ENCODE measurements at places on chromosomes 13 and 19.

GRCh38 chr13:101875717-101876393 lies 423.4 kb downstream of the ITGBL1 start:
- no peak for DNase-seq

- peak; percentile 20 for DNase-seq
Measured at GRCh38 chr13:30739761-30740642, 4.7 kb downstream of the ALOX5AP start.

DNA sequence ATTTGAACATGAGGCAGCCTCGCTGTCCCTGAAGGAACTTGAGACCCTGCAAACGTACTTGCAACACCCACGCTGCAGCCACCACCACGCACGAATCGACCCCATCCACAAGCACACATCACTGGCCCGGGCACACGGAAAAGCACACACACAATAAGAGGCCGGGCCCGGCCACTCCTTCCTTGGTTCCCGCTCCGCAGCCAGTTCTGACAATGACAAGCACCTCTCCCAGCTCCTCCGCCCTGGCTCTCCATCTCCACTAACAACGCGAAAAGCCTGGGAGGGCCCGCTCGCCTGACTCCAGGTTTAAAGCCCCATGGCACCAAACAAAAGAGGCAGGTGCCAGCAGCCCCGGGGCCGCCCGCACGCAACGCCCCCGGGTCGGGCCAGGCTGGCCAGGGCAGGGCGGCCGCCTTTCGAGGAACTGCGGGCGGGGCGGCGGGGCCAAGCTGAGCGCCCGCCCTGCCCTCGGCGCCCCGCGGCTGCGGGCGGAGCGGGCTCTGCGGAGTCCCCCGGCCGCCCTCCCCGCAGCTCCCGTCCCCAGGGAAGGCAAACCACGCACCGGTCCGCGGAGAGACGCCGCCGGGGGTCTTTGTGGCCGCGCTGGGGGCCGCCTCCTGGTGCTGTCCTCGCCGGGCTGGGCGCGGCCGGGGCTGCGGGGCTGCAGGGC lies 495 bp downstream of the DCLK1 start:
- no peak for DNase-seq

DNA sequence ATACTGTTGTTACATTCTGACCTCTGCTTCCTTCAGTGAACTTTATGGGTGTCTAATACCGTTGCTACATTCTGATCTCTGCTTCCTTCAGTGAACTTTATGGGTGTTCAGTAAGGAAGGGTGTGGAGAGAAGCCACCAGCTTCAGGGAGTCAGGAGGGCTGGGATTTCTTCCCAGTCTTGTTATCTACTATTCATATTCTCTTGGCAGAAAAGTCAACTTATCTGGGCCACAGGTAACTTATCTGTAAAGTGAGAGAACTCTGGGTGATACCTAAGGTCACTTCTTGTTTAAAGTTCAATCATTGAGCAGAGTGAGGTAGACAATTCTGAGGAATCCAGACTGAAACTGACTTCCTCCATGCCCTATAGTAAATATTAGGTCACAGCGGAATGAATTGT lies 71.2 kb upstream of the STK24 start:
- DNase-seq = no peak

DNA sequence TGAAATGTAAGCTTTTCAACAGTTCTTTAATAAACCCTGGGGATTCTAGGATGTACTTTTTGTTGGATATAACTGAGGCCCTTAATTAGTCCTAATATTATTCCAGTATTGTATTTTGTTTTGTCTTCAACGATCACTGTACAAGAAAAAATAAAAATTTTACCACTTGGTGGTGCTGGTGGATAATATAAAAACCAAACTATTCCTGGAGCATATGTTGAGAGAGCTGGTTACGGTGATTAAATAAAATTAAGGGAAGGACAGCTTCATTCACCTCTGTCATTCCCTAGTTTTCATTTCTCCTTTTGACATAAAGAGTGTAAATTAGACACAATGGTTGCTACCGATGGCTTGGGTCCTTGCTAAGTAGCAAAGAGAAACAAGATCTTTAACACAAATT lies 598.6 kb upstream of the PCDH20 start:
- no peak for DNase-seq

DNA sequence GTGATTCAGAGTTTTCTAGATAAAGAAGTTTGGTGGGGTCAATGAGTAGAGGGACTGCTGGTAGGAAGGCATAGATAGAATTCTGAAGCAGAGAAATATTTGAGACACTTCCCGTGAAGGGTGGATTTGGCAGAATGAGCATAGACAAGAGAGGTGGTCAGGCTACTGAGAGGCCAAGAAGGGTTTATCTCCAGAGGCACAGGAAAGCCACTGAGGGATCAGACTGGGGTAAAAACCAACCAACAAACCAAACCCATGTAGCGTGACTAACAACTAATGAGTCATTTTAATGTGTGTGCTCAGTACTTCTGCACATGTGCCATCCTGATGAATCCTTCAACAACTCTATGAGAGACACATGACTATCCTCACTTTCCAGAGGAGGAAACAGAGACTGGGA lies 60.0 kb upstream of the SERP2 start:
- DNase-seq = no peak

- DNase-seq = no peak
Measured at GRCh38 chr13:66530158-66530557, 700.0 kb downstream of the PCDH9 start.

- DNase-seq = no peak
Measured at GRCh38 chr13:106143930-106144709, 391.3 kb downstream of the EFNB2 start.

DNA sequence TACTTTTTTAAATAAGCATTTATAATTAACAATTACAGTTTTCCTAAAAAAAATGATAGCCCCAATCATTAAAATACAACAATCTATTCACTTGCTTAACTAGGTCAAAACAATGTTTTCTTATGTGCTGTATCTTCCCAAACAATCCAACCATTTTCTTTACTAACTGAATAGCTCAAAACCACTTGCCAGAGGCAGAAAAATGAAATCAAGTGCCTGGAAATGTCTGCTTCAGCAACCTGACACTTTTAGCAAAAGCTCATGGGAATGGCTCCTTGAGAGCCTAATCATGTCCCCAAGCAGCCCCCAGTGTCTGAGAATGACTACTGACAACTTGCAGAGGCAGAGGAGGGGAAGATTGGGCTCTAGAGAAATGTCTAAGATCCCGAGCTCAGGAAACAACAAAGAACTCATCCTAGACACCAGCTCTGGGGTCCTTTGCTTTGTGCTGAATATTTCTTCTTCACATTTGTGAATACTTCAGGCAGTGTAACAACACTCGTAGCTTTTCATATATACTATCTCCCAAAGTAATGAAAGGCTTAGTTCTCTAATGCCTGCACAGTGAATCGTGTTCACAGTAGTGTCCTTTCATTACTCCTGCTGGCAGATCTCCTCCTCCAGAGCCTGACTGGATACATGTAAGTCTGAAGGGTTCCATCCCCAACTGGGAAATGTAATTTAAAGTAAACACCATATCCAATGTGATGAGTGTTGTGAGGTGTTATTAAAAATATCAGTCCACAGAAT lies 280.0 kb downstream of the LHFPL6 start:
- no peak for DNase-seq

Measured in activated T-helper 1 cell treated with anti-CD3 and anti-CD28 coated beads, Interleukin-2, amount 50 U/mL, for 16 hours (primary cell).